ENCODE measurements at places on chromosomes 5 and 9.
A peak's percentile ranks its signal among the peaks of the same experiment; 100 is the strongest.

DNA sequence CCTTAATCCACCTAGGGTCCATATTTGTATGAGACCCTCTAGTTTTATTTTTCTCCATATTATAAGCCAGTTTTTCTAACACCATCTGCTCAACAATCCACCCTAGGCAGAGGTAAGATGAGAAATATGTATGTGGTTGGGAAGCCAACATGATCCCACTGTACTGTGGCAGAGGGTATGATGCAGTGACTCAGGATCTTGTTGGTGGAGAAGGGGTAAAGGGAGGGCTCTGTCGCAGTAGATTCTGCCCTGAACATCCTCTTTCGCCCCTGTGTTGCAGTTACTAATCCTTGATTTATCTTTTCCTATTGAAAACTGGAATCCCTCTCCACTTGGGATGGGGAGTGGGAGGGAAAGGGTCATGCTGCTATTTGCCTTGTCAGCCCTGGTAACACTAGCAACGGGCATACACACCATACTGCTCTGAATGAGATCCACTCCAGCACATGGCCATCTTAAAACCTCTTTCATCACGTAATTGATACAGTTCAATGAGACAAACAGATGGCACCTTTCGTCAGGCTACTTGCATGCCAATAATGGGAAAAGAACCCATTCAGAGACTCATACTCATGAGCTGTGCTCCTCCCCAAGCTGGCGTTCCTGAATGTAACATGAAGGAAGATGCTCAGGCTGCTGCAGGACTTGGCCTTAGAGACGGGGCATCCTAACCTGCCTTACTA, 63.0 kb downstream of the ADAMTS12 start:
- H3K4me3 ChIP-seq, result no peak overlapping the region
- no peaks in the 10 kb centered on the region for H3K4me1 ChIP-seq
- peaks cover 24% of the 10 kb centered on the region for H3K27me3 ChIP-seq
- DNase-seq, result no peak
- no peak overlapping the region for H3K27ac ChIP-seq

DNA sequence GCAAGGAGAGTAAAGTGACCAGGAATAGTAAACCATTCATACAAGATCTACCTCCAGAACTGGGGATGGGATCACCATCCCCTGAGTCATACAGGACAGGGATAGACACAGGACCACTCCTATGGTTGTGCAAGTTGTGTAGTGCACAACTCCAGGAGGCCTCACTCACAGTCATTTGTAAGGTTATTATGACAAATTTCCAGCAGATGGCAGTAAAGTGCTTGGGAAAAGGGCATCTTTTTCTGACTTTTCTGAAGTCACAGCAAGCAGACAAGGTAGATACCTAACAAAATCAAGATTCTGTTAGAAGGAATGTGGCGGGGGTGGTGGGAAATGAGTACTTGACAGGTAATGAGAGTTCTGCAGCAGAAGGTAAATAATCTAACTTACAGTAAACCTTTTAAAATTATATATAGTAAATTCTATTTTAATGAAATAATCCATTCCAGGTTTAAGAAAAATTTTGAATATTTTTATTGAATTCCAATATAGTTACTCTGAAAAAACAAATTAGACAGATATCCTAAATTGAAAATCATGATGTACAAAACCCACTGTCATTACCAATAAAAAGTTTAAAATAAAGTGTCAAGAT, 16.7 kb upstream of the KIF27 start:
- H3K27me3 ChIP-seq, result no peaks in the 10 kb centered on the region
- peaks cover 6% of the 10 kb centered on the region for H3K4me1 ChIP-seq
- no peak overlapping the region for H3K27ac ChIP-seq
- no peak for DNase-seq

DNA sequence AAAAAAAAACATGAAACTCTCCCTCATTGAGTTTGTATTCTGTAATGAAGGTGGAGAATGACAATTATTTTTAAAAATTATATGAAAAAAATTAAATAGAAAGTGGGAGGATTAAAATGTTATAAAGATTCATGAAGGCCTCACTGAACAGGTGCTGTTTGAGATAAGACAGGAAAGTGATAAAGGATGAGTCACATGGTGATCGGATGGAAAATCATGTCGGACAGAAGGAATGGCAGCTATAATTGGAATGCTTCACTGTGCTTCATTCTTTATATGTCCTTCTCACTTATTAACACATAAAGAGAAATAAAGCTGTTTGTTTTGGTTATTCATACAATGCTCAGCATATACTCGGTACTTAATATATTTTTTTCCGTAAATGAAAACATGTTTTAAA, 464.5 kb upstream of the RGMB start:
- no peak overlapping the region for H3K4me3 ChIP-seq
- DNase-seq, result no peak
- H3K36me3 ChIP-seq, result no peaks in the 10 kb centered on the region
- no peak overlapping the region for H3K27ac ChIP-seq
- H3K4me1 ChIP-seq, result peaks cover 8% of the 10 kb centered on the region
- H3K27me3 ChIP-seq, result peaks cover 5% of the 10 kb centered on the region

DNA sequence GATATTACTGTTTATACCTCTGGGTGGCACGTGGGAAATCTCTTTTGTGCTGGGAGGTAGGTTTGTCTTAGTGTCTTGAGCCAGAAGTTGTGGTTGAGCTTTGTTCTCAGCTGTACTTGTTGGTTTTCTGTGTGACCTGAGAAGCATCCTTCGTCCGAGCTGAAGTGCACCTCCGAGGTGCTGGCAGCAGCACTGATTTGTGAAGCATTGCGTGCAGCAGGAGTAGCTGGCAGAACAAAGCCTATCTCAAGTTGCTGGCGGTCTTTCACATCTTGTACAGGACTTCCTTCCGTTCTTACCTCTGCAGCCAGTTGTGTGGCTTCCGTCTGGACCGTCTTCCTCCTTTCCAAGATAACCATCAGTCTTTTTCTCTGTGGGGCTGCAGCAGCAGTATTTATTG, 4.3 kb downstream of the PRRC2B start:
- peak overlapping the region; percentile 93 for H3K4me3 ChIP-seq
- peaks cover 2% of the 10 kb centered on the region for H3K36me3 ChIP-seq
- peaks cover 60% of the 10 kb centered on the region for H3K4me1 ChIP-seq
- H3K27me3 ChIP-seq, result no peaks in the 10 kb centered on the region
- H3K27ac ChIP-seq, result peak overlapping the region; percentile 95

DNA sequence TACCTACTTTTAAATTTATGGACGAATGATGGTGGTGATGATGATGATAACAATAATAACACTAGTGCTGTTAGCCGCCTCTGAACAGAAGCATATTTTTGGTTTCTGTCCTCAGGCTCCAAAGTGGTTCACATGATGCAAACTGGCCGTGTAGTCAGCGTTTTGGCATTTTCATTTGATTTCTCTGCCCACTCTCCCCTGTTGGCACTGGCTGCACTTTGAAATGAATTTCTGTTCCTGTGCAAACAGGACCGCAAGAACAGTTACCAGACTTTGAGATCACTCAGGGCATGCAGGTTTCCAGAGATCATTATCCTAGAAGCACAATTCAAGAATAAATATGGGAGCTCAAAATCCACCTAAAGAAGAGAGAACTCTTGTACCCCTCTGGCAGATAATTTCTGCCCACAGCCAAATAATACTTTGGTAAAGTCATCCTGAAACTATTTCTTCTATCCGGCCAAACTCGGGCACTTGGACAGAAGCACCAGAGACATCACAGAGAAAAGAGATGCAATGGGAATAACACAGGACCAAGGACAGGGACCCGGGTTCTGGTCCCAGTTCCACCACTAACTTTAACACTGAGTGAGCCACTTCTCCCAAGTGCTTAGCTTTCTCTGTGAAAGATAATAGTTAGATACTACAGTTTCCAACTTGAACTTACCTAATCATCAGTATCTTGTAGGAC, 201.7 kb upstream of the PTGER4 start:
- peaks cover 6% of the 10 kb centered on the region for H3K36me3 ChIP-seq
- DNase-seq, result no peak
- H3K4me1 ChIP-seq, result peaks cover 5% of the 10 kb centered on the region
- no peak overlapping the region for H3K27ac ChIP-seq
- H3K27me3 ChIP-seq, result no peaks in the 10 kb centered on the region

DNA sequence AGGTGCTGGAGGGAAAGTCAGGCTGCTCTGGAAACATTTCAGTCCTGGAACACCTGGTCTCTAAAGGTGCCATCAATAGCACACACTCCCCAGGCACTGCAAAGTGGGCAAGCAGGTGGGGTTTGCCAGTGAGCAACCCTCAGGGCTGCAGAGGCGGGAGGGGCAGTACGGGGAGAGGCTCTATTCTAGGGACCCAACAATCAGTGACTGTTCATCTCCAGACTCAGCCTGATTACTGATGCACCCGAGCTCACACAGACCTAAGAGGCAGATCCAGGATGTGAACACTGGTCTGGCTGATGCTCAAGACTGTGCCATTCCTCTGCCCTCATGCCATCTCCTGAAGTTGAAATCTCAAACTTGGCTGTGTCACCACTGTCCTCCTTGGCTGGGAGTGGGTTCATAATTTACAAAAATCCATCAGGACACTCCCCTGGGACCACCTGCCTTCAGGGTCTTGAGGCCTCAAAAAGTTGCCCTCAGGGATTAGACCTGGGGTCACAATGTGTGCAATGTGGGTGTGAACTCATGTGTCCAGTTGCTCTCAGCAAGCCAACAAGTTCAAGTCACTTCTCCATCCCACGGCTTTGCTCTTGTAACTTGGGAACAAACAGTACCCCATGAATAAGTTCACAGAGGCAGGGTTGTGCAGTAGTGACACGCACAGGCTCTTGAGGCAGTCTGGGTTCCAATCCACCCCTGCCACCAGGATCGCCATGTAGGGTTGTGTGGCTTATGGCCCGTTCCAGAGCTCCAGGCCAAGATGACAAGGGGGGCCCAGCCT, 19.9 kb upstream of the KCNMB1 start:
- H3K4me1 ChIP-seq, result peaks cover 4% of the 10 kb centered on the region
- no peak for DNase-seq
- H3K4me3 ChIP-seq, result no peak overlapping the region

DNA sequence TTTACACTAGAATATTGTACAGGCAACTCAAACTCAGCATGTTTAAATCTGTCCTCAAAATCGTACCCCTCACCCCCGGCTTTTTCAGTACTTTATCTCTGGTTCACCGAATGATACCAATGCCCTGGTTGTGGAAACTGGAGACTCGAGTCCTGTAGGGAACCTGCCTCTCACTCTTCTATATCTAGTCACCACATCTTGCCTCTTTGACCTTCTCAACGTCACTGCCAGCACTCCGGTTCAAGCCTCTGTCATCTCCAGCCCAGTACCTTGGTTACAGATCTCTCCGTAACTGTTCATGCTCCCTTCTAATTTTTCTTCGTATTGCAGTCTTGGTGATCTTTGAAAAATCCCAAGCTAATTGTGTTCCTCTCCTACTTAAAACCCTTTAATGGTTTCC, 6.7 kb downstream of the SLC44A1 start:
- H3K4me1 ChIP-seq, result peaks cover 13% of the 10 kb centered on the region
- H3K27ac ChIP-seq, result peak overlapping the region; percentile 29
- DNase-seq, result no peak
- no peak overlapping the region for H3K4me3 ChIP-seq
- H3K27me3 ChIP-seq, result no peaks in the 10 kb centered on the region
- H3K36me3 ChIP-seq, result peaks cover 4% of the 10 kb centered on the region

GRCh38 chr9:72150661-72151060, 1.4 kb downstream of the GDA start:
- no peak overlapping the region for H3K4me3 ChIP-seq
- no peaks in the 10 kb centered on the region for H3K36me3 ChIP-seq
- H3K4me1 ChIP-seq, result no peaks in the 10 kb centered on the region
- H3K27ac ChIP-seq, result no peak overlapping the region
- H3K27me3 ChIP-seq, result peaks cover 34% of the 10 kb centered on the region

All from T-helper 17 cell (primary cell).